Activated CD4-positive, CD25-positive, alpha-beta regulatory T cell treated with anti-CD3 and anti-CD28 coated beads, Interleukin-2, amount 50 U/mL, for 24 hours (primary cell): ENCODE measurements at places on chromosomes 13 and 19.
A peak's percentile ranks its signal among the peaks of the same experiment; 100 is the strongest.

DNA sequence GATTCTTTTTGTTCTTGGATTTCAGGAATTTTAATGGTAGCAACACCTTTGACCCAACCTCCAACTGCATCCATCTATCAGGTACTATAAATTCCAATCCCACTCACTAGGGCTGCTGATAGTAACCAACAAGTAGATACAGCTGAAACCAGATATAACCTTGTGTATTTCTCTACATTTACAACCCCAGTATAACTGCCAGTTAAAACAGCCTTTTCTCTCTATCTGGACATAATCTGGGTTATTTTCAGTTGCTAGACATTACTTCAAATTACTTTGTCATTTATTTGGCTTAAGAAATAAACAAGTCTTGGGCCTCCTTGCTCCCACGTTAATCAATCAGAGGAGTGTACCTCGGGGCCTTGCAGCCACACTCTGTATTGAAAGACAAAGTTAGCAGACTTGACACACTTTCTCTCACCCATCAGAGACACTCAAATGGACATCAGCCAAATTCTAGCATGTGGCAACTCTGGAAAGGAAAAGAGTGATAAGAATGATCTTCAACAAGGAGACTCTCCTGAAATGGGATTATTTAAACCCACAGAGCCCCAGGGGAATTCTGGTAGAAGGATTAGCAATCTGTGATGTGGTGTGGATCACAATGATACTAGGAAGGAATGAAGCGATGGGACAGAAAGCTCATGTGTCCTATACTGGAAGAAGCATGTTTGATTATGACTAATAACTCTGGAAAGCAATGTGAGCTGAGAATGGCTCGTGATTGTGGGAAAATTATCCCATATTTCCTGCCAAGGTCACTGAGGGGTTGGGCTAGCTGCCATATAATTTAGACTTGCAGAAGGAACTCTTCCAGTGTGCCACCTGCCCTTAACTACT is 157.5 kb downstream of the FLT1 start:
- ATAC-seq = no peak

DNA sequence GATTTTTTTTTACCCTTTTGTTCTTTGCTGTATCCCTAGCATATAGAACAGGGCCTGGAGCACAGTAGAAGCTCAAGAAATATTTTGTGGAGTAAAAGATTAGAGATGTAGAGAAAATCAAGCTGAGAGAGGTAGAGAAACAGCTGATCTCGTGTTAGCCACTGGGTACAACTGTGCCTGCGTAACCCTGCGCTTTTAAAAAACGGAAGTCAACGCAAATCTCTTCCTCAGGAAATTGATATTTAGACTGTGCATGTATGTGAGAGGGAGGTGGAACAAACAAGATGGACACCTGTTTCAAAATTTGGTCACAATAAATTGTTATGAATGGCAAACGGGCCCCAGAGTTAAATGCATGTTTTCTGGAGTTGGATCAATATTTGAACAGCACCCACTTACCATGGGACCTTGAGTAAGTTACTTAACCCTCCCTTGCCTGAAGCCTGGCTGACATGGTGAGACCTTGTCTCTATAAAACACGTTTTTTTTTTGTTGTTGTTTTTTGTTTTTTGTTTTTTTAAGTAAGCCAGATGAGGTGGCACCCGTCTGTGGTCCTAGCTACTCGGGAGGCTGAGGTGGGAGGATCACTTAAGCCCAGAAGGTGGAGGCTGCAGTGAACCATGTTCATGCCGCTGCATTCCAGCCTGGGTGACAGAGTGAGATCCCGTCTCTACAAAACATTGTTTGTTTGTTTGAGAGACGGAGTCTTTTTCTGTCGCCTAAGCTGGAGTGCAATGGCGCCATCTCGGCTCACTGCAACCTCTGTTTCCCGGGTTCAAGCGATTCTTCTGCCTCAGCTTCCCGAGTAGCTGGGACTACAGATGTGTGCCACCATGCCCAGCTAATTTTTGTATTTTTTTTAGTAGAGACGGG is 3.3 kb upstream of the EPOR start:
- no peak for ATAC-seq

- no peak for ATAC-seq
Observed at GRCh38 chr13:113164492-113164891, 6.0 kb downstream of the PROZ start.

DNA sequence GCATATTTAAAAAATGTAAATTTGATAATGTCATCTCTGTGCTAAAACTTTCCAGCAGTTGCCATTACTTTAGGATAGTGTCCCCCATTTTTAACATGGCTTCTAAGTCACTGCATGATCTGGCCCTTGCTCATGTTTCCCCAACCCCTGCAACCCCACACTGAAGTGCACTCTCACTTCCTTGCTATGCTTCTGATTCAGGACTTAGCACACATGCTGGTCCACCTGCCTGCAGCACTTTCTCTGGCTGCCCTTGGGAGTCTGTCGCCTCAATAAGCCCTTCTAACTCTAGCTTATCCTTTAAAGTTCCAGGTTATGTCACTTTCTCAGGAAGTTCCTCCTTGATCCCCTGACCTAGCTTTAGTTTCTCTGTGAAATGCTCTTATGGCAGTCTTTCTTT is 241.0 kb downstream of the POSTN start:
- no peak for ATAC-seq

DNA sequence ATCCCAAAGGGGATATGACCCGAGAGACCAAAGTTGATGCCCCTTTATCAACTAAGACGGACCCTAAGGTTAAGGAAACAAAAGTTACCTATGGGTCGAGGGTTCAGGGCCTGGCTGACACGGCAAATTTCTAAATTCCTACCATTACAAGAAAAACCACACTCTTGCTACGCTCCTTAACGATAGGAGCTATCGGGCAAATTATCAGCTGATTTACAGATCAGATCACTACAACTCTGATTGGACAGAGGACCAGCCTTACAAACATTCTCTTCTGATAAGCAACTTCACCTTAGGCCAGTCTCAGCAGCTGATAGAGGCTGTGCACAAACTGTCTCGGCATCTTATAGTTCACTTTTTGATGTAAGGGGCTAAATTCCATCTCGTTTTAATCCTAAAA is 117.9 kb downstream of the KCTD15 start:
- no peak for ATAC-seq

GRCh38 chr13:49343255-49343654 is 95.5 kb downstream of the CDADC1 start:
- ATAC-seq = no peak

GRCh38 chr19:5343848-5344247 is 3.2 kb upstream of the PTPRS start:
- no peak for ATAC-seq

DNA sequence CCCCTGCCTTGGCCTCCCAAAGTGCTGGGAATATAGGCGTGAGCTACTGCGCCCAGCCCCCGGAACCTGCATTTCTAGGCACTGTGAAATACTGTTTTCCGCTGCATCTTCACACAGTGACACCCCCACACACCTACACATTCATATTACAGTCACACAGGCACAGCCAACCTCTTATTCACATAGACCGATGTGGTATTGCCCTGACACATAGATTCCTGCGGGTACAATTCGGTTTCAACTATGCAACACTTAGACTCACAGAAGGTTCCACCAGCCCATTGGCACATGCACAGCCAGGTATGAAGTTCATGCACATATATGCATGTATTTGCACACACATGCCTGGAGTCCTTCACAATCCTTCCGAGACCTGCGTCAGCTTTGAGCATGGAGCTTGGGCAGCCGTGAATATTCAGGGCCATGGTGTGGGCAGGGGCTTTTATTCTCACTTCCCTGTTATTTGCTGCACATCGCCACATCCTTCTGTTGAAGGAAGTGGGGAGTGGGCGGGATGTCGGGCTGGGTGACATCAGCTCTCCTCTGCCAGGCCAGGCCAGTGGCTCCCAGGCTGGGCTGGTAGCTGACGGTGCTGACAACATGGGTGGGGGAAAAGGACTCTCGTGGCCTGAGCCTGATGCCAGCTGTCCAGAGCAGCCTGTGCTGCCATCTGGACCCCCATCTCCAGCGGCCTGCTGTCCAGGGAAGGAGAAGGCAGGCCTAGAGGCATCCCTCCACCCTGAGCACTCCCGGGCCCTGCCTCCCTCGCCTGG is 5.4 kb upstream of the CDC37 start:
- ATAC-seq = peak; percentile 73

DNA sequence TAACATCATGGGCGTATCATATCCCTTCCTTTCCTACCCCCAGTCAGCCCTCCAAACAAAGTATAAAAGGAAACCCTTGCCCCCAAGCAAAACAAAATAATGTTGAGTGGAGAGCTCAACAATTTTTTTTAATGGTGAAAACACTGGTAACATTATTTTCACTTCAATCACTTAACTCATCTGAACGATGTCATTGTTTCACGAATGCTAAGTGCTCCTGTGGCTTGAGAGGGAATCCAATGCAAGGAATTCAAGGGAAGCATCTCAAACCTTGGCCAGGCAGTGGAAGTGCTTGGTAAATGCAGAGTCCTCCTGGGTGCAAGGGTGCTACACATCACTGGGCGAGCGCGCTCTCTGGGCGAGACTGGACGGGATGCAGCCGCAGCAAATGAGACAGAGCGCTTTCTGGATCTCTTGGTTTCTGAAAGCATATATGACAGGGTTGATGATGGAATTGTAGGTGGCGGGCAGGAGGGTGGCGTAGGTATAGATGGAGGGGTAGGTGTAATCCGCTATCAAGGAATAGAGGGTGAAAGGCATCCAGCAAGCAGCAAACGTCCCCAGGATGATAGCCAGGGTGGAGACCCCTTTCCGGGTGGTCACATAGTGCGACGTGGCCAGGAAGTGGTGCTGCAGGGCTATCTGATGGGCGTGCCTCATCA is 2.0 kb downstream of the GPR12 start:
- ATAC-seq = no peak

- peak; percentile 7 for ATAC-seq
Observed at GRCh38 chr19:7942981-7943443, 454 bp downstream of the TIMM44 start.

GRCh38 chr13:100870898-100871297 is 196.3 kb upstream of the TMTC4 start:
- no peak for ATAC-seq

DNA sequence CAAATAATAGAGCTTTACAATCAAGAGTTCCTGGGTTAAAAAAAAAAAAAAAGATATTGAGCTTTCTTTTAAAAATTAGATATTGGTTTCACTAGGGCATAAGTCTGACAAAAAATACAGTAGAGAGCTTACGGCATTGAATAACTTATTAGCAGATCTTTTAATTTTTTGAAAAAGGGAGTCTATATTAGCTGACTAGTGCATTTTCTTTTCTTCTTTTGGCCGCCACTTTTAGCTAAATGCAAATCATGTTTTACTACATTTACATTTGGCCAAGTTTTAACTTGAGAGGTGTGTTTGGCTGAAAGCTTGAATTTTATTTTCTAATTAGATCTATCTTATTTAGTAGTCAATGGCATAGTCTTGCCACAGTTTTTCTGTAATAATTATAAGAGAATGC is 43.4 kb downstream of the SPRY2 start:
- no peak for ATAC-seq

GRCh38 chr13:27997904-27998522 is 9.5 kb upstream of the URAD start:
- ATAC-seq = no peak

GRCh38 chr19:34082289-34083077 is 89.8 kb upstream of the LSM14A start:
- no peak for ATAC-seq

GRCh38 chr13:48580185-48580803 is 47.4 kb upstream of the RCBTB2 start:
- ATAC-seq = peak; percentile 17

GRCh38 chr13:73531014-73531413 is 472.2 kb downstream of the KLF5 start:
- no peak for ATAC-seq

- no peak for ATAC-seq
Observed at GRCh38 chr13:93673885-93674284, 447.3 kb downstream of the GPC6 start.

DNA sequence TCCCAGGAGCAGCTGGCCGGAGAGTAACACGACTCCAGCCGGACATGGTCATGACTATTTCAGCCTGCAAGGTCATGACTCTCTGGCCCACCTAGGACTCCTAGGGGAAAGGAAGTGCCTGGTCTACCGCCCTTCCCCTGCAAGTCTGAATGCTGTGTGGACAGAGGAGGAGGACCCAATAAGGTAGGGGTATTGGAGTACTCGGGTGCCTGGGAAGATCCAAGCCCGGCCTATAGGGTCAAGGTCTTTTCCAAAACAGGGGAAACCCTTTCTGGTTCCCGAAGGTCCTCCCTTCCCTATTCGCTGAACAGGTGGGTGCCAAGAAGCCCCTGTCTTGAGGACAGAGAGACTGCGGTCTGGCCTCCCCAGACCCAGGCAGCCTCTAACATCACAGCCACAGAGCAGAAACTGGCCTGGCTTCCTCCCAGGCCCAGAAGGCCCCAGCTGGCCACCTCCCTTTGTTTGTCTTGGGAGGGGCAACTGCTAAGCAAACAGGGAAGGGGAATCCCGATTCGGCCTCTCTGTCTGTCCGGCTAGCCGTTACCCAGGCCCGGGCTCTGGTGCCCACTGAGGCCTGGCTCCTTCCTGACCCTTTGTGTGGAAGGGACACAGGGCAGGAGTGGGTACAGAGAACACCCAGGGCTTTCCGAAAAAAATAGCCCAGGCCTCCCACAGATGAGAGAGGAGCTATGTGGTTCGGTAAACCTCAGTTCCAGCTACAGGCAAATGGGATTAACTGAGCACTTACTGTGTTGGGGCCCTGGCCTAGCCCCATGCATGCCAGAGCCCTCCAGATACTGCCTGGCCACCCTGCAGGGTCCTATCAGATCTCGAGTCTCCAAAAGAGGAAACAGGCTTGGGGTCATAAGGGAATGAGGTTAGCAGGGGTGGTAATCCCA is 5.2 kb upstream of the GRAMD1A start:
- no peak for ATAC-seq

DNA sequence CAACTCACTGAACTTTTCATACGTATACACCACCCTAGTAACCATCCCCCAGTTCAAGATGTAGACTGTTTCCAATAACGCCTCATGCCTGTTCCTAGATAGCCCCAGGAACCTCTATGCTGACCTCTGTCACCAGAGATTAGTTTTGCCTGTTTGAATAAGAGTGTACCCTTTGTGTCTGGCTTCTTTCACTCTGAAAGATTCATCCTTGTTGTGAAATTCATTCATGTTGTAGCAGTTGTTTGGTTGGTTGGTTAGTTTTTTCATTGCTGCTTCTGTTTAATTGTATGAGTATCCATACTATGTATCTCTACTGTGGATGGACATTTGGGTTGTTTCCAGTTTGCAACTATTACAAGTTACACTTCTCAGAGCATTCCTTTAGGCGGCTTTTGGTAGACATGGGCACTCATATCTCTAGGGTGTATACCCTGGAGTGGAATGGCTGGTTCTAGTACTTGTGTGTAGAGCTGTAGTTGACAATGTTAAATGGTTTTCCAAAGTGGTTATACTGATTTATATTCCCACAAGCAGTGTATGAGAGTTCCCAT is 1.6 kb downstream of the RNASEH2B start:
- no peak for ATAC-seq

DNA sequence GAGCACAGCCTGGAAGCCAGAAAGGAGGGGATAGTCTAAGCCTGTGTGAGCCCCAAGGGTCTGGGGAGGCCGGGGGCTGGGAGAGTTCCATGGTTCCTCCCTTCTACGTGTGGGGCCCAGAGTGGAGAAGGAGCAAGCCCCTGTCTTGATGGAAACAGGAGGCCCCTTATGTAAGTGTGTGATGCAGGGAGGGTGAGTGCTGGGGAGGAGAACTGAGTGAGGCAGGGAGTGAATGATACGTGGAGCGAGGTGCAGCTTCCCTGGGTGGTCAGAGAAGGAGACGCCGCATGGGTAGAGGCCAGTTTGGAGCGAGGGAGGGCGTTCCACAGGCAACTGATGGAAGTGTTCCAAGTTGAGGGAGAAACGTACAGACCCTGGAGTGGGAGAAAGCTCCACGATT is 16.0 kb downstream of the MAG start:
- ATAC-seq = no peak

GRCh38 chr13:46739447-46740098 is 57.4 kb downstream of the ESD start:
- no peak for ATAC-seq
